Mesendoderm (in vitro differentiated cells): ENCODE measurements at places on chromosomes 6 and 20.

GRCh38 chr20:35347011-35347410, 54.8 kb upstream of the FAM83C start:
- no peaks in the 10 kb centered on the region for H3K36me3 ChIP-seq
- DNase-seq: no peak
- H3K4me3 ChIP-seq: no peak overlapping the region
- H3K27me3 ChIP-seq: no peaks in the 10 kb centered on the region

DNA sequence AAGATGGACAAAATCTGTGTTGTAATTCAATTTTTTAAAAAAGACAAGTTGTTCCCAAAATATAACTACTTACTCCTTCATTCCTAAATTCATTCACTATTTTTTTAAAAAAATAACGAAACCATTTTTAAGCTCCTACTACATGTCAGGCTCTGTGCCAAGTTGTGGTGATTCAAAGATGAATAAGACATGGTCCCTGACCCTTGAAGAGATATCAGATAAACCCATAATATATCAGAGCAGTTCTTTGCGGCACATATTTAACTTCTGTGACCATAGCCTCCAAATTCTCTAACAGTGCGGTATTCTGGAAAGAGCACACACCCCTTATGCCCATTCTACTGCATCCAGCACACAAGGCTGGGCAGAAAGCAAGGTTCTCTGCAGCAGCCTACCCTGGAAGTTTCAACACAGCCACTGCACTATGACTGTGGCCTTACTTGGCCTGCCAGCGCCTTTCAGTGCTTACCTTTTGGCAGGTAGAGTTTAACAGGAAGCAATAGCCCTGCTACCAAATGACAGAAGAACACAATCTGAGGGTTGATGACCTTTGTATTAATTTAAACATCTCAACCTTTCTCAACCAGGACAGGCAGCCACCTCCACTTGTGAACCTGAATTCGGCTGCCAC, 406.5 kb downstream of the BTBD9 start:
- no peak overlapping the region for H3K4me3 ChIP-seq
- H3K4me1 ChIP-seq: peaks cover 6% of the 10 kb centered on the region
- DNase-seq: no peak

DNA sequence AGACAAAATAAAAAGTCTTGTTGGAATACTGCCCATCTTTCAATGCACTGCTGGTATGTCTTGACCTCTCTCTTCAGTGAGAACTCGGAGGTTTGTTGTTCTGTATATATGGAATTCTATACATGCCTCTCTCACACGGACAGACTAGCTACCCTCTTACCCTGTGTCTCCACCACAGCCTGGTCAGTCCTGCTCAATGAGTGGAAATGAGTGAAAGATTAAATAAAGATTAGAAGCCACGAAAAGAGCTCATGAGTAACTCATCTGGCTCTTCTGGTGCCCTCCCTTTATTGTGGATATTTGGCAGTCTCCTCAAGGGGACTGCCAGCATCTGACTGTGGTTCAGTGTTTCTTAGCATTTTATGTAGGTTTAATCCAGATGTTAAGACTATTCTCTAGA, 262.8 kb upstream of the MAP3K7 start:
- no peaks in the 10 kb centered on the region for H3K4me1 ChIP-seq
- H3K27me3 ChIP-seq: no peaks in the 10 kb centered on the region
- H3K36me3 ChIP-seq: no peaks in the 10 kb centered on the region
- no peak overlapping the region for H3K27ac ChIP-seq
- no peak overlapping the region for H3K4me3 ChIP-seq

GRCh38 chr6:13711324-13711732, 307 bp downstream of the RANBP9 start:
- H3K4me3 ChIP-seq: peak overlapping the region; percentile 61
- peak overlapping the region; percentile 96 for H3K27ac ChIP-seq
- no peaks in the 10 kb centered on the region for H3K4me1 ChIP-seq
- DNase-seq: peak; percentile 72
